ENCODE measurements at places on chromosomes 5 and 9.

GRCh38 chr5:141889282-141889871 is 11.2 kb upstream of the PCDH1 start:
- DNase-seq: no peak

DNA sequence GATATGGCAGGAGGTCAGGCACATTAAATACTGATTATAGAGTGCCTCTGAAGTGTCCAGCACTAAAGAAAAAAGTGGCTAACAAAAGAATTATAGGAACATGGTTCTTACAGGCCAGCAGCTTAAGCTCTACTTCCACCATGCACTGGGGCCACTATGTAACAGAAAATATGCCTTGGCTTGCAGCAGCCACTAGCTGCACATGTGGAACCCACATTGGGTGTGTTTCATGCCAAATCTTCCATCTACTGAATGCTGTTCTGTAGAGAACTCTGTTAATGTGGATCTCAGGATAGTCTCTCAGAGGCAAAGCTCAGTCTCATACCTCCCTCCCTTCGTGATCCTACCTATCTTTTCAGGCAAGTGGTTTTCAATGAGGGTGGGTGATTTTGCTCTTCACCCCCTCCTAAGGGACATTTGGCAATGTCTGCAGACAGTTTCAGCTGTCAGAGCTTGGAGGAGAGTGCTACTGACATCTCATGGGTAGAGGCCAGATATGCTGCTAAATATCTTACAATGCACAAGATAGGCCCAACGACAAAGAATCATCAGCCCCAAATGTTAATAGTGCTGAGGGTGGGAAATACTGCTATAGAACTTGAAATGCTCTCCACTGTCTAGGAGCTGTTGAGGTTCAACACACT is 218.9 kb downstream of the TARS1 start:
- no peak for DNase-seq

DNA sequence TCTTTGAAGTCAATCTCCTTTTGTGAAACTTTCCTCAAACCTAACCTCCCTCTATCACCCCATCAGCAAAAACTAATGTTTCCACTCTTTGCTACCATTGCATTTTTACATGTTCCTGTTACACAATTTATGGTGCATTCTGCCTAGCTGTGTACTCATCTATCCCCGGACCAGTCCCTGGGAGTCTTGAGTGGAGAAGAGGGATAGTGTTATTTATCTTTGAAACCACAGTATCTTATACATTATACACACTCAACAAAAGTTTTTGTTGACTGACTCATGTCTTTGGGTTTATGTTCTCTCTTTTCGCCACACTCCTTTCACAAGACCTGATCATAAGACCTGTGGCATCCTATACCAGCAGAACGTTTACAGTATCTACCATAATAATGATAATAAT is 26.4 kb downstream of the TNFAIP8 start:
- DNase-seq: no peak

DNA sequence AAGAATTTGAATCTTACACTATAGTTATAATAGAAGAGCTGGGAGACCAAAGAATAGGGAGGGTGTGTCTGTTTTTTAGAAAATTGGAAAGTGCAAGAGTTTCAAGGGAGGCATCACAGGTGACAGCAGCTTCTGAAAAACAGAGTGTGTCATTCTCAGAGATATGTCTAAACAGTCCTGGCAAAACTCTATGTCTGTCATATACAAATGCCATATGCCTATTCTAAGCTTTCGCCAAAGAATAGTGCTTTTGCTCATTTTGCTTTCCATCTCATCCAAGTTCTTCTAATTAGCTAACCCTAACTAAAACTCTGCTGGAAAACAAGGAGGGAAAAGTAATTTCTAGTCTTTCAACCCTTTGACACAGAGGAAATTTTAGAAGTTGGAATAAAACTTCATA is 388.0 kb upstream of the TYRP1 start:
- DNase-seq: no peak

DNA sequence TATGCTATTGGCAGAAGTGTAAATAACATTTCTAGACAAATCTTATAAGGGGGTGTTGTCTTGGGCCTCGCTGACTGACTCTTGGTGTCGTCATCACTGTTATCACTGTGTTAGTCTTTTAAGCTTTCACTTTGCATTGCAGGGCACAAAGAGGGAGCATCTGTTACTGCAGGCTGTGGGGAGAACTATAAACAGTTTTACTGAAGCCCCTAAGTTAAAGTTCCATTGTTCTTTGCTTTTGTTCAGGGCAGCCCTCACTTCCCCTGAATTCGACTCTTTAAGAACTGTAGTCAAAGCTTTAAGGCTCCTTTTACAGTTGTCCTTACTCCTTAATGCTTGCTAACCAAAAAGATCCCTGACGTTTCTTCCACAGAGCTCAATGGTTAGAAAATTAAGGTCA is 605.0 kb downstream of the RAB3C start:
- no peak for DNase-seq
